CD14-positive monocyte (primary cell): ENCODE measurements at places on chromosomes 13 and 19.

GRCh38 chr13:88097541-88097940, 426.4 kb downstream of the SLITRK5 start:
- peak; percentile 12 for DNase-seq

DNA sequence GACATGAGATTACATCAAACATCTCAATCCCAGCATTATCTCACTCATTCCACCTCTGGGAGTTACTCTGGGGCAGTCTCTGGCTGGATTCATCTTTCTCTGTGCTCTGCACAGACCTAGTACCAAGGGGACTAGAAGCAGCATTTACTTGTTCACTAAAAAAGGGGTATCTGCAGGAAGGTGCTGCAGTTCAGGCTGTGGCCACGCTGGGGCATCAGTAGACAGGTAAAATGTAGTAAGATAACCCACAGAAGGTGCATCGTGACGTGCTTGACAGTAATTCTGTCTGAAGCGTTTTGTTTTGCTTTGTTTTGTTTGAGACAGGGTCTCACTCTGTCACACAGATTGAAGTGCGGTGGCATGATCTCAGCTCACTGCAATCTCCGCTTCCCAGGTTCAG, 29.3 kb downstream of the ZNF564 start:
- DNase-seq, result no peak

GRCh38 chr13:28751175-28751960, 32.6 kb upstream of the SLC46A3 start:
- peak; percentile 33 for DNase-seq

GRCh38 chr13:60583196-60583888, 186.3 kb downstream of the TDRD3 start:
- DNase-seq, result no peak

DNA sequence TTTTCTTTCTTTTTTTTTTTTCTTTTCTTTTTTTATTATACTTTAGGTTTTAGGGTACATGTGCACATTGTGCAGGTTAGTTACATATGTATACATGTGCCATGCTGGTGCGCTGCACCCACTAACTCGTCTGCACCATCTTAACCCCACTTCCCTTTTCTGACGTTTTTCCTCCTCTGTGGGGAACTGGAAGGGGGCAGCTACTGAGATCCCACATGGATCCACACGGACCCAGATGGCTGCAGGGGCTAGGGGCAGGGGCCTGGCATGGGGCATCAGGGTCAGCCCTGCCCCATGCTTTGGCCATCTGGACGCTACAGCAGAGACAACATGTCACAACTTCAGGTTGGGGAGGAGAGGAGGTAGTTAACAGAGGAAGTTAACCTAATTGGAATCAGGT, 54.3 kb downstream of the RUBCNL start:
- no peak for DNase-seq

- DNase-seq, result no peak
Measured at GRCh38 chr13:106534639-106535551, 567 bp downstream of the EFNB2 start.

- DNase-seq, result no peak
Measured at GRCh38 chr13:53069800-53070199, 41.2 kb downstream of the OLFM4 start.

GRCh38 chr19:2806736-2807378, 12.8 kb upstream of the ZNF554 start:
- no peak for DNase-seq

DNA sequence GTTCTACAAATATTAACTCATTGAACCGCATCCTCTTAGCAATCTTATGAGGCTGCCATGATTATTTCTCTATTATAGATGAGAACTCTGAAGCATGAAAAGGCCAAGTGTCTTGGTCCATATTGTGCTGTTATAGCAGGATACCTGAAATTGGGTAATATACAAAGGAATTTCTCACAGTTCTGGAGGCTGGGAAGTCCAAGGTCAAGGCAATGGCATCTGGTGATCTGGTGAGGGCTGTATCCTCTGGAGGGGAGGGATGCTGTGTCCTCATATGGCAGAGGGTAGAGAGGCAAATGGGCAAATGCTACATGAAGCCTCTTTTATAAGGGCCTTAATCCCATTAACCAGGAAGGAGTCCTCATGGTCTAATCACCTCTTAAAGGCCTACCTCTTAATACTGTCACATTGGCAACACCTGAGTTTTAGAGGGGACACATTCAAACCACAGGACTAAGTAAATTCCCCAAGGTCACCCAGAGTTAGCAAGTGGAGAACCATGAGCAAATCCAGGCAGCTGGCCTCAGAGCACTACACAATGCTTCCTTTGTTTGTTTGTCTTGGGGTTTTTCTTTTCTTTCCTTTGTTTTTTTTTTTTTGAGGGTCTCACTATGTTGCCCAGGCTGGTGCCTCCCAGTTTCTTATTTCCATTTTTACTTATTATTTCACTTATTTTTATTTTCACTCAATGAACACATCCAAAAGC, 55.9 kb upstream of the LATS2 start:
- no peak for DNase-seq

- no peak for DNase-seq
Measured at GRCh38 chr19:28972058-28972852, 240.7 kb downstream of the UQCRFS1 start.

DNA sequence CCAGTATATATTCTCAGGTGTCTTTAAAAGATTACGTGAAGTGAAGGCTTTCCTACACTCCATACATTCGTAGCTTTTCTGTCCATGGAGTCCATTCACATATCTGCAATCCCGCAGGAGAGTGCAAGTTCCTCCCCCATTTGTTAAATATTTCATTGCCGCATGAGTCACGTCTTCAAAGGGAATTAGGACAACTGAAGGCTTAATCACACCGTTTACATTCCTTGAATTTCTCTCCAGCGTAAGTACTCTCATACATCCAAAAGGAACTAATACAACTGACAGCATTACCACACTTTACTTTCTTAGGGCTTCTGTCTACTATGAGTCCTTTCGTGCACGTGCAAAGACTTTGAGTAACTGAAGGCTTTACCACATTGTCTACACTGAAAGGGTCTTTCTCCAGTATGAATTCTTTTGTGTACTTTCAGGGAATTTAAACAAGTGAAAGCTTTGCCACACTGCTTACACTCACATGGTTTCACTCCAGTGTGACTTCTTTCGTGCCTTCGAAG, 29.0 kb upstream of the ZNF564 start:
- DNase-seq, result no peak
